ENCODE measurements at places on chromosomes 2 and 18.

DNA sequence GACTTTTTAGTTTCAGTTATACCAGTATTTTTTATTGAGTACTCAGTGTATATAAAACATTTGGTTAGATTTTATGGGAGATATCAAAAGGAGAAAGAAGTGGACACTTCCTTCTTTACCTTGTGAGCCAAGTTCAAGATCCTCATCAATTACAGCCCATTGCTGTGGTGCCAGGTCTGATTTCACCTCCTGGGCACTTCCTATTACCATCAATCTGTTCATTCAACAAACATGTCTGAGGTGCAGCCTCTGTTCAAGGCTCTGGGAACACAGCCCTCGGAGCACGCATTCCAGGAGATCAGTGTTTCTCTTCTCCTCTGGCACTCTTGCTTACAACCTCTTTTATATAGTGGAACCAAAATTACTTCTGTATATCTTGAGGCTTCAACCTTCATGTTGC is 171.4 kb upstream of the ALPP start:
- no peak for DNase-seq

- no peak for DNase-seq
Measured at GRCh38 chr18:58393295-58393694, 235.6 kb downstream of the ALPK2 start.

- DNase-seq: no peak
Measured at GRCh38 chr2:182302174-182302573, 124.7 kb downstream of the PDE1A start.

GRCh38 chr2:167331636-167332232 is 443.5 kb downstream of the XIRP2 start:
- no peak for DNase-seq

- peak; percentile 35 for DNase-seq
Measured at GRCh38 chr2:197972061-197972460, 167.7 kb downstream of the PLCL1 start.

GRCh38 chr2:223180463-223180862 is 128.5 kb downstream of the KCNE4 start:
- DNase-seq: peak; percentile 98

- no peak for DNase-seq
Measured at GRCh38 chr2:19051203-19051831, 307.1 kb downstream of the OSR1 start.

DNA sequence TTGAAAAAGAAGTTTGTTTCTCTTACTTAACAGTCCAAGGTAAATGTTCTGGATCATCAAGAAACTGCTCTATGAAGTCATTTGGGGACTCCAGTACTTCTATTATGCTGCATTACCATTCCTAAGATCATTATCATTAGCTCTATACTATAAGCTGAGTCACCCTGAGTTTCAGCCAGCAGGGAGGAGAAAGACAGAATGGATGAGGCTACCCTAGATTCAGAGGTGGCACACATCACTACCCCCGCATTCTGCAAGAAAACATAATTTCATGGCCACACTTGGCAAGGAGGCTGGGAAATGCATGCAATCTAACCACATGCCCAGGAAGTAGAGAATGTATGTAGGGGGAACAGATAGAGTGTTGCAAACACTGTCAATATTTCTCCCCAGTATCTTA is 16.6 kb upstream of the LNPK start:
- DNase-seq: no peak

GRCh38 chr2:26088038-26088643 is 54.3 kb downstream of the RAB10 start:
- DNase-seq: no peak

DNA sequence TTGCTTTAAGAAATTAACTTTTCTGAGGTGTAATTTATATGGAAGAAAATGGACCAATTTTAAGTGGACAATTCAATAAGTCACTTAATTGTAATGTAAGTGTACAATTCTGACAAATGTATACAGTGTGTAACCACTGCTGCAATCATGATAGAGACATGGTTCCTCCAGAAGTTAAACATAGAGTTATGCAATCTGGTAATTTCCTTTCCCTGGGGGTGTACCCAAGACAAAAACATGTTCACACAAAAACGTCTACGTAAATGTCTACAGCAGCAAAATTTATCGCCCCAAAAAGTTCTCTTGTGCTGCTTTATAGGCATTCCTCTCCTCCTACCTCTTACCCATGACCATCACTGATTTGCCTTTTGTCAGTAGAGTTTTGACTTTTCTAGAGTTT is 141.5 kb downstream of the AQP4 start:
- no peak for DNase-seq

GRCh38 chr2:4415810-4416413 is 712.5 kb downstream of the DCDC2C start:
- no peak for DNase-seq

DNA sequence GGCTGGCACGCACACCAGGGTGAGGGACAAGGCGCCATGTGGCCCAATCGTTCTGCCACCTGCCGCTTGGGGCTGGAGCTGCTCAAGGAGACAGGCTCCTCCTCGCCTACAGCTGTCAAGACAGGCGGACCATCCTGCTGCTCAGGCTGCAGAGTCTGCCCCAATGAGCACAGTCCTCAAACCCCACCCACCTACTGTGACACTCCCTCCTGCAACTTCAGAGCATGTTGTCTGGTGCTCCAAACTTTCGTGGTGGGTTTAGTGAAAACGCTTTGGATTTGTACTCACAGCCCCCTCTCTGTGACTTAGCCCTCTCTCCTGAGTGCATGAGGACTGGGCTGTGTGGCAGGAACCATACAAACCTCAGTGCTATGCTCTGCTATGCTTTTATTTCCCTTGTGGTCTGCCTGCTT is 23.2 kb upstream of the SLC35F6 start:
- no peak for DNase-seq

DNA sequence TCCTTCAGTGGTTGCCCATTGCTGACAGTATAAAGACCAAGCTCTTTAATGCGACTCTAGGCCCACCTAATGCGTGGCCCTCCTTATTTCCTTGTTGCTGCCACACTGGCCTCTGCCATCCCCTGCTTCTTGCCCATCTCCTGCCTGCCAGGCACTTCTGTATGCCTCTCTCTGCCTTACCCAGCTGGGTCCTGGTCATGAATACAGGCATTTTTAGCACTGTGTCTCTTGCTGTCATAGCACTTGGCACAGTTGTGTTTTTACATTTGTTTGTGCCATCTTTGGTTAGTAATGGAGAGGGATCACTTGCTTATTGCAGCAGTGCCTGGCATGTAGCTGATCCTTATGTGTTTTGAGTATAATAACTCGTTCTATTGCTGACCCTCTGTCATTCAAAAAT is 38.7 kb downstream of the MAP4K4 start:
- no peak for DNase-seq

DNA sequence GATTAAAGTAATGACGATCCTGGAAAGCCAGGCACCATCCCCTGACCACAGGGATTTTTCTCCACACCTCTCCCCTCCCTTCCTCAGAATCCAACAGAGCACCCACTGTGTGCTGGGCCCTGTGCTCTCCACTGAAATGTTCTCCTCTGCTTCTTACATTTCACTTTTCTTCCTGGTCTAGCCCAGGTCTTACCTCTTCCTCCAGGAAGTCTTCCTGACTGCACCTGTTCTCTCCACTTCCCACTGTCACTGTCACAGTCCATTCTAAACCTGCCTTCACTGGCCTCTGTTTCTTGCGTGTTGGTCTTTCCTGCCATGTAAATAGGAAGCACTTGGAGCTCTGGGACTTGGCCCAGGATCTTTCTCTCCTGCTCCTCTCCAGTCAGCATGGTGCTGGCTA is 7.4 kb upstream of the NGEF start:
- no peak for DNase-seq

- no peak for DNase-seq
Measured at GRCh38 chr2:203741566-203741965, 35.1 kb downstream of the CD28 start.

DNA sequence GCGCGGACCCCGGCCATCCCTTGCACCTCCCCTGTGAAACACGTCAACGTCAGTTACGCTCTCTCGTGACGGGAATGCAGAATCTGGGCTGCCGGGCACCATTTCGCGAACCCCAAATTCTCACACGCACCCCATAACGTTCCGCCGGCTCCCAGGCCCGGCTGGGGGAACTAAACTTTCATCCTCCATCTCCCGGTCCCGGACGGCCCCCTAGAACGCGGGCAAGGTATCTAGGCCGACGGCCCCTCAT is 544 bp downstream of the DNAJC27 start:
- no peak for DNase-seq

DNA sequence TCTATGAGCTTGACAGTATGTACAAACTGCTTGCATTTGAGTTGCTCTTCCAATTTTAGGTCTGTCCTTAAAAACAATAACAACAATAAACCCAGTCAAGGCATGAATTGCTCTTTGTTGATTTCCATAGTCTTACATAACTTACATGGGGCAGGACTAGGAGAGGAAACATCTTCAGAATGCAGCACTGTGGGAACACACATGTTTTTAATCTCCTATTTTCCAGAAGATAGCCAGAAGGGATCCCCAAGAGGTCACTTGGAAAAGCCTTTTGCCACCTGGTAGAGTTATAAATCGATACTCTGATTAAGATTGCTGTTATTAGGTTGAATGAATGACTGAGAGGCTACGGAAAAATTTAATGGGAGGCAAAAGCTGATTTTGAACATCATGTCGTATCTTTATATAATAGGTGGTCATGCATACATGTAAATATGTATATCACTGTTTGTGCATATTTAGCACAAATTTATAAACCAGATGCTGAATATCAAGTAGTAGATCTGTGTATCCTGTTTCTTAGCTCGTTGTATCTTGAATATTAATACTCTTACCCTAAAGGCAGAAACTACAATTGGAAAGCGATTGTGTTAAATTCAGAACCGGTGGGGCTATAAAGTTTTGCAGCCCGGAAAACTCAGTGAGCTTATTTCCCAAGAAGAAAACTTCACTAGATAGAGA is 479.4 kb upstream of the TCF4 start:
- peak; percentile 4 for DNase-seq

GRCh38 chr2:201128033-201128432 is 12.1 kb downstream of the CFLAR start:
- no peak for DNase-seq

DNA sequence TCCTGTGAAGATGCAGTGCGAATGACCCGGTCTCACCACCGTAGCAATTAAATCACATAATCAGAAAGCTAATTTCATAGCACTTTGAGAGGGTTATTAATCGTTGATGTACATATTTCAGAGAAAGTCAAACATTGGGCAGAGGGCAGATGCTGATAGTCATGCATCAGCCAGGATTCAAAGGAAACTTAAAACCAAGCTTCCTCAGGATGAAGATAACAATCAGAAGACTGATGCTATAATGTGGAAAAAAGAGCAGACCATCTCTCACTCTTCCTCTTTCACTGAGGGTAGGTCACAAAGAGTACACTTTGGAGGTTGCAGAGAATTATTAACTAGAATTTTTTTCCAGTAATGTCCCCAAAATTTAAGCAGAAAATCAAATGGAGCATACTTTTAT is 1027.7 kb upstream of the ZEB2 start:
- no peak for DNase-seq

DNA sequence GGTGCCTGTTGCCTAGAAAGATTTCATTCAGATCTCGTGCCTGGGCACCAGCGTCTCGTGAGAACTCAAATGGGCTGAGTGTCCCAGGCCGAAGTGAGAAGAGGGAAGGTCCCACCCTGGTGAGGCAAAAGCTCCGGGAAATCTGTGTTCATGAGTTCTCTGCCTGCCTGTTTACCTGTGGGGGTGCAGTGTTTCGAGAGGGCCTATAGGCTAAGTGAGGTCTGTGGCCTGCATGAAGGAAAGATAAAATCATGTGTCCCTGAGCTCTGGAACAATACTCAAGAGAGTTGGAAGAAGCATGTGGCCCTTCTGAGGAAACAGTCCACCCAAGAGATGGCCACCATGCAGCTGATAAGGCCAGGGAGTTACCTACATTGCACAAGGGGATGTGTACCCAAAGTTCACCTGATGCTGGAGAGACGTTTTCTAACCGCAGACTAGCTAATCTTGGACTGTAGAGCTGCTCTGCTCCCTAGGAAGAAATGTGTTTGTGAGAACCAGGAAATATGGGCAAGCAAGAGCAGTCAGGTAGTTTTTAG is 63.5 kb upstream of the ST3GAL5 start:
- DNase-seq: no peak

DNA sequence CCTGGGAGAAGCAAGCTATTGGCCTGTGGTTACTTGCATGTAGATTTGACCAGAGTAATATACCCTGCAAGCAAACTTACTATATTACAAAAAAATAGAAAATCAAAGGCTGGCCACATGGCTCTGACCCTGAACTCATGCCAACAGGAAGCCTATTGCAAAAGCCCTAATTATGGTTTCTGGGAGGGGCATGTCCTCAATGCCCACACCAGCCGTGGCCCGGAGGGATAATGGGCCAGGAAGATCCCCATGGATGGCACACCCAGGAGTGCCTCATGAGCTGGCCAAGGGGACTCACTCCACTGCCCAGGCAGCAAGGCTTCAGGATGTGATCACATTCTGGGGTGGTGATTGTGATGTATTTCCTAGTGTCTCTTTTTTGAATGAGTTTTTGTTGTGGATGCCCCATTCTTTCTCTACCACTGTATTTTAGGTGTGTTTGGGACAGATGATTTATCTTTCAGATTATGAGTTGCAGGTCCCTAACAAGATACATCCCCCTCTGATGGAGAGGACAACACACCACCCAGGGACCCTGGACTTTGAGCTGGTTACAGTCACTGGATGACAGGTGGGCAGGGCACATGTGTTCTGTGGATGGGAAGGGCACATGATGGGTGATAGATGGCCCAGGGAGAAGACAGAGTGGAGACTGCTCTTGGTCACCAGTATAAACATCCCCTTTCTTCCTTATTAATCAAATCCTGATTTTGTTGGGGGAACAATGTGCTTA is 18.7 kb upstream of the TFCP2L1 start:
- DNase-seq: peak; percentile 3

DNA sequence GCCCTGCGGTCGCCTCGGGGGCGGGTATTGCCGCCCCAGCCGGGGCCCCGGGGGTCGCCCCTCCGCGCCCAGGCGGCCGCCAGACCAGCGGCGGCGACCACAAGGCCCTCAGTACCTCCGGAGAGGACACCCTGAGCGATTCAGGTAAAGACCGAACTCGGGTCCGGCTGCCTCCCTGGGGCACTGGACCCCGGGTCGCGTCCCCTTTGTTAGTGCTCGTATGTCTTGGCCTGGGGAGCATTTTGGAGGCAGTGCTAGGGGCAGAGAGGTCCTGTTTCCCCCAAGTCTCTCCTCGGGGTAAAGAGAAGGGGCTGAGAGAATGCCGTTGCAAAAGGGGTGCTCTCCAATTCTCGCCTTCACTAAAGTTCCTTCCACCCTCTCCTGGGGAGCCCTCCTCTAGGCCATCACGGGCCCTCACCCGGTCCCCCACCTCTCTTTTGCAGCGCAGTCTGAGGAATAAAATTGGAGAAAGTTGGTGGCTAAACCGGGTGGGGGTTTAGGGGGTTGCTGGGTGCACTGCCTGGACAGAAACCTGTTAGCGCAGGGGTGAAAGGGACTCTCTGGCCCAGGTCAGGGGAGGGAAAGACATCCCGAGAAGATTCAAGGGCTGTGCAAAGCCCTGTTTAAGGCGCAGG is 2.5 kb downstream of the MYCN start:
- no peak for DNase-seq

Data from foreskin melanocyte (primary cell).